Hepatocyte (in vitro differentiated cells): ENCODE measurements at places on chromosomes 5 and 9. TPM values are rescaled to one million over a fixed set of nuclear protein-coding genes. Genes with fewer than 3 reads are reported as not detected.

ORM1 gene
- 538 and 976 TPM in 2 replicates for polyA plus RNA-seq

GABRB2 gene
- 0.16 TPM in 1 of 2 replicates, not detected in the other for polyA plus RNA-seq

GLRA1 gene
- not detected in 2 replicates for polyA plus RNA-seq

LCN2 gene
- polyA plus RNA-seq = 5.6 and 12.8 TPM in 2 replicates

LECT2 gene
- 6.3 and 12.3 TPM in 2 replicates for polyA plus RNA-seq

TLX3 gene
- polyA plus RNA-seq = 0.22 TPM in 1 of 2 replicates, not detected in the other

PTGES gene
- 94.9 and 103 TPM in 2 replicates for polyA plus RNA-seq

PCDHB3 gene
- 0.76 and 1.5 TPM in 2 replicates for polyA plus RNA-seq

TMEM215 gene
- 0.62 TPM in 1 of 2 replicates, not detected in the other for polyA plus RNA-seq

FCN2 gene
- polyA plus RNA-seq = not detected in 2 replicates

TGFBI gene
- polyA plus RNA-seq = 396 and 509 TPM in 2 replicates

LRRC19 gene
- 8.6 and 9.6 TPM in 2 replicates for polyA plus RNA-seq

WNK2 gene
- polyA plus RNA-seq = 13.5 and 19.9 TPM in 2 replicates

ALG2 gene
- 48.3 and 64.0 TPM in 2 replicates for polyA plus RNA-seq

GABRA6 gene
- polyA plus RNA-seq = not detected in 2 replicates

CAMK4 gene
- polyA plus RNA-seq = 0.64 and 1.0 TPM in 2 replicates

ZFP2 gene
- 0.85 and 1.6 TPM in 2 replicates for polyA plus RNA-seq

DND1 gene
- 0.52 and 0.85 TPM in 2 replicates for polyA plus RNA-seq
